NCI-H748 treated with DMSO at 0.1 percent for 48 hours (cell line): ENCODE measurements at places on chromosomes 12 and 14.

DNA sequence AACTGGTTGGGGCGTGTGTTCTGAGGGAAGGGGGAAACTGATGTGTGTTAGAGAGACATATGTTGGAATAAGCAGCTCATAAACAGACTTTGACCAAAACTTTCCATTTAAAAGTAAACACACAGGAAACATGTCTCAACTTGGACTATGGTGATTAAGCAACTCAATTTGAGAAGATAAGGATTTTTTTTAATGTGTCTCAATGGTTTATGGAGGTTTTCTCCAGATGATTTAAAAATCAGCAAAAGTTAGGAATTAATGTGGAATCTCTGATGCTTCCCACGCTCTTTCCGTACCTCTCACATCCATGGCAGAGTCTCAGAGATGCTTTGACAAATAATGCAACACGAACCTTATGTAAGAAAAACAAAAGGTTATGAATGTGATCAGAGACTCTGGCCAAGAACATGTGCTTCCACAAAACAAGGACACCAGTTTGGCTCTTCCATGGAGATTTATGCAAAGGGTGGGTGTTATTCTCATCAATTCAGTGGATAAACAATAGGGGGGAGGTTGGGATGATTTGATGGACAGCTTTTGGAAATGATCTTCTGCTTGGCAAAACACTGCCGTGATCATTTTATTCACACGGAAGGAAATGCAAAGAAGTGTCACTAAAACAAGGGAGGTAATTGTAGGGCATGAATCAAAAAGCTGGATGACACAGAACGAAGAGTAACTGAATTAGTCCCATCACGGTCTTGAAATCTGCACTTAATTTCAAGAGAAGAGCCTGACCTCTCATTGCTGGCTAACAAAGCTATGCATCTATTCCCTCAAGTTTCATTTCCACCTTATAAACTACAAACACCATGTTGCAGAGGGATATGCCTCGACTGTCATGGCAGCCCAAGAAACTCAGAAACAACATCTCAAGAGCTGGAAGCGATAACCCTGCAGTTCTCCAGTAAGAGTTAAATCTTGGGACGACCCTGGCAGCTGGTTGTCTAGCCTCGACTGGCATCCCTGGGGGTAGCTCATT is 76.5 kb downstream of the FOXN3 start:
- no peak for DNase-seq

- no peak for DNase-seq
Observed at GRCh38 chr12:107731366-107731765, 29.6 kb downstream of the PRDM4 start.

- DNase-seq: peak; percentile 67
Observed at GRCh38 chr12:42372154-42372791, 46.3 kb downstream of the PPHLN1 start.

DNA sequence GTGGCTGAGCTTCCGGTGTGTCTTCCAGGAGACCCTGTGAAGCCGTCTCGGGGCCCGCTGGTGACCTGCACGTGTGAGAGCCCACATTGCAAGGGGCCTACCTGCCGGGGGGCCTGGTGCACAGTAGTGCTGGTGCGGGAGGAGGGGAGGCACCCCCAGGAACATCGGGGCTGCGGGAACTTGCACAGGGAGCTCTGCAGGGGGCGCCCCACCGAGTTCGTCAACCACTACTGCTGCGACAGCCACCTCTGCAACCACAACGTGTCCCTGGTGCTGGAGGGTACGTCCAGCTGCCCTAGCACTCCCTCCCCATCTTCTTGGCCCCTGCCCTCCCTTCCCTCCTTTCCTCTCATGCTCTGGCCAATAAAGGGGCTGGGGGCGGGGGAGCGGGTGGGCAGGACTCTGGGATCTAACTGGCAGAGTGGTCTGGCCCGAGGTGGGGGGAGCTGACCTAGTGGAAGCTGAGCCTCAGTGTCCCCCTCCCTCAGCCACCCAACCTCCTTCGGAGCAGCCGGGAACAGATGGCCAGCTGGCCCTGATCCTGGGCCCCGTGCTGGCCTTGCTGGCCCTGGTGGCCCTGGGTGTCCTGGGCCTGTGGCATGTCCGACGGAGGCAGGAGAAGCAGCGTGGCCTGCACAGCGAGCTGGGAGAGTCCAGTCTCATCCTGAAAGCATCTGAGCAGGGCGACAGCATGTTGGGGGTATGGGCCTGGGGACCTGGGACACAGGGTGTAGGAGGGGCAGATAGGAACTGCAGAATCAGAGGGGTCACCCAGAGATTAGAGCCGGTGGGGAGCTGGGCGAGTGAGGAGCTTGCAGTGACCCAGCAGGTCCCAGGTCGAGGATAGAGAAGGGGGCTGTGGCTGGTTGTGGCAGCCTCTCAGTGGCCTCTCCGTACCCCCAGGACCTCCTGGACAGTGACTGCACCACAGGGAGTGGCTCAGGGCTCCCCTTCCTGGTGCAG is 6.0 kb downstream of the ACVRL1 start:
- no peak for DNase-seq

DNA sequence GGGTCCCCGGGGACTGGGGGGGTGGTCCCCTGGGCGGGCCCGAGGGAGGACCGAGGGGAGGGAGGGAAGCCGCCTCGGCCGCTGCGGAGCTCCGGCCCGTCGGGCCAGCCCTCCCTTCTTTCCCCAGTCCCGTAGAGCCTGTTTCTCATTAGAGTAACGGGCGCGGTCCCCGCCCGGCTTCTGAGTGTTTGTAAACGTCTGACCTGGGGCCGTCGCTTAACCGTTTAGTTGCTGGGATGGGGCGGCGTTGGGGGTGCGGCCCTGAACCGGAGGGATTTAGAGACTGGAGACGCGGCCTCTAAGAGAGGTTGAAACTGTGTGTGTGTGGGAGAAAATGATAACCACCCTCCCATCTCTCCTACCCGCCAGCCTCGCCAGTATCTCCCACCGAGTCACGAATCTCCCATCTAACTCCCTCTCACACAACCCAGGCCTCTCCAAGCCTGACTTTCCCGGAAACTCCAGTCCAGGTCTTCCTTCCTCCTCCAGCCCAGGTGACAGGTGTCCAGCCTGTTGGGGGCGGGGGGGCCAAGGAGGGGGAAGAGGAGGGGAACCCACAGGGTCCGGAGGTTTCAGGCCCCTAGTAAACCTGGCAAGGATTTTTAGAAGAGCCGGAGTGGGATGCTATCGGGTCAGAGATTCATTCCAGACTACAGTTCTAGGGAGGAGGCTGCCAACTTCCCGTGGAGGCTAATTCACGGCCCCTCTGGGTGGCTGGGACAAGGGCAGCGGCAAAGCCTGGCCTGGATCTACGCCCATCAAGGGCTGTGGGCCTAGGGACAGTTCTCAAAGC is 1.1 kb upstream of the NFATC4 start:
- no peak for DNase-seq

GRCh38 chr14:101174522-101174838 is 271.0 kb upstream of the RTL1 start:
- peak; percentile 34 for DNase-seq

DNA sequence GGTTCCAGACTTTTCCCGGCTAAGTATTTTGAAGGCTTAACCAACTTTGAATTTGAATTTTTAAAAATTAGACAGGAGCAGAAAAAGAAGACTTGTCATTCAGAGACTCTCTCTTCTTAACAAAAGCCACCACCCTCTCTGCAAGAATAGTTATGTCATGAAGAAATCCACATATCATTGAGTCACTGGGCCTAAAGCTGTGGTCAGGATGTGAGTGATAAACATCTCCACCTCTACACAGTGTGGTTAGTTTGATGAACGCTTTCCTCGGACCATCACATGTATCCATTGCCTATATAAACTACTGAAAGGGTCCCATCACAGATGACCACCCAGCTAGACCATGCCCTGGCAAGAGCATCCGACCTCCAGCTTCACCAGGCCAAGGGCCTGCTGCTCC is 226.1 kb downstream of the KSR2 start:
- no peak for DNase-seq

GRCh38 chr12:51005030-51005429 is 21.2 kb downstream of the SLC11A2 start:
- no peak for DNase-seq

DNA sequence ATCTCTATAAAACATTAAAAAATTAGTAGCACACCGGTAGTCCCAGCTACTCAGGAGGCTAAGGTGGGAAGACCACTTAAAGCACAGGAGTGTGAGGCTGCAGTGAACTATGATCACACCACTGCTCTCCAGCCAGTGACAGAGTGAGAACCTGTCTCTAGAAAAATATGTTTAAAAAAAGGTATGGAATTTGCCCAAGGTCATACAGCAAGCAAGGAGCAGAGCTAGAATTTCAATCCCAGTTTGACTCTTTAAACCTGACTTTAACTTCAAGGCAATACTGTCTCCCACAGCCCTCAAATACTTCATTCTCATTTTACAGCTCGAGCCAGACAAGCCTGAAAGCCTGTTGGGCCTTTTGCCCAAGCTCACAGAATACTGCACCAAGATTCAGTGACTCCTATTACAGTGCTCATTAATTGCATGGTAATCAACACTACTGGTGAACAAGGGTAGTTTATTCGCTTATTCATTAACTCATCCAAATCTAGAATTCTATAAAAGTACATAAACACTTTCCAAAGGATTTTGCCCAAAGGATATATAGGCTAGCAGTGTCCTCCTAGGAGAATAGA is 8.0 kb downstream of the HECTD4 start:
- no peak for DNase-seq
